Transverse colon (tissue), 4 donors: ENCODE measurements at places on chromosomes 12 and 14.

DNA sequence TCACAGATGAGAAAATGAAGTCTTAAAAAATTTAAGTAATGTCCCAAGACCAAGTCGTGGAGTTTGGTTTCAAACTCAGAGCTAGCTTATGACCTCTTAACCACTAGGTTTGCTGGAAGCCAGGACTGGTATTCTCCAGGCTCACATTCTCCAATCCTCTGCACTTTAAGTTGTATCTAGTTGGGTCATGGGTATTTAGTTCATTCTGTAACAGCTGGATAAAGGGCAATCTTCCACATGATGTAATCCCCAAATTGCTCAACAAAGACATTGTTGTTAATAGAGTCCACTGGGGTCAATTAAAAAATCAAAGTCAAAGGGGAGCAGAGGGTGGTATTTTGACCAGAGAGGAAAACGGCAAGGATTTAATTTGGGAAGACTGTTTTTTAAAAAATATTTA lies 17.8 kb upstream of the GAS2L3 start:
- no peak for DNase-seq

GRCh38 chr12:79895071-79895470 lies 39.8 kb downstream of the PPP1R12A start:
- DNase-seq: no peak

DNA sequence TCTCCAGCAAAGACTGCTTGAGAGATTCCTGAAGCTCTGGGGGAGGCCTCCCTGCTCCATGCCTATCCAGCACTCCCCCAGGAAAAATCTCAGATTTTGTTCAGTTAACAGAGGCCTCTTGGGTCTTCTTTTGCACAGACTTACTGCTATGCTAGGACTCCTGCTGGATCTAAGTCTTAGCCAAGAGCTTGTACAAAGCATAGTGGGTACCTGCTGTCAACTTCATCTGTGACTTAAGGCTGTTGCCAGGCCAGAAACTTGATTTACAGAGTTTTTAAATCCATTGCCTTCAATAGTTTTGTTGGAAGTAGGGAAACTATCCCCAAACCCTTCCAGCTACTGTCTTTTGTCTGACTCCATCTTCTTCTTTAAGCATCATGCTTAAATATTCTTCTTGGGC lies 140.5 kb downstream of the SMOC1 start:
- no peak for DNase-seq

DNA sequence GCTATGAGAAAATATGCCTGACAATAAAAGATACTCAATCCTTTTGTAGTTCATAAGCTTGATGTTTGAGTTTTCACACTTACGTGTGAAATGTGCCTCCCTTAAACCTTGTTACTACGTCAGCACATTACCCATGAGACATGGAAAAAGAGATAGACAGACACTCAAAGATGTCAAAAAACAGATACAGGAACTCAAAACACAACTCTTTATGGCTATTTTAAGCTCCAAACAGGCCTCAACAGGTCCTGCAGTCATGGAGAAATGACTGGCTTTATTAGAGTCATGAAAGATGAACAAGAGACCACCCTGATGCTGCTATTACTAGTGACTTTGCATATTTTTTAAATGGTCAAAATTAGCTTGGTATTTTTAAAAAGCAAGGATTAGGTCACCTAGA lies 184.5 kb downstream of the MON2 start:
- DNase-seq: no peak

- no peak for DNase-seq
Measured at GRCh38 chr14:105047283-105048016, 17.8 kb downstream of the GPR132 start.

GRCh38 chr14:98958632-98959031 lies 313.4 kb downstream of the BCL11B start:
- DNase-seq: no peak

GRCh38 chr12:12441843-12442461 lies 85.1 kb downstream of the BORCS5 start:
- DNase-seq: no peak

DNA sequence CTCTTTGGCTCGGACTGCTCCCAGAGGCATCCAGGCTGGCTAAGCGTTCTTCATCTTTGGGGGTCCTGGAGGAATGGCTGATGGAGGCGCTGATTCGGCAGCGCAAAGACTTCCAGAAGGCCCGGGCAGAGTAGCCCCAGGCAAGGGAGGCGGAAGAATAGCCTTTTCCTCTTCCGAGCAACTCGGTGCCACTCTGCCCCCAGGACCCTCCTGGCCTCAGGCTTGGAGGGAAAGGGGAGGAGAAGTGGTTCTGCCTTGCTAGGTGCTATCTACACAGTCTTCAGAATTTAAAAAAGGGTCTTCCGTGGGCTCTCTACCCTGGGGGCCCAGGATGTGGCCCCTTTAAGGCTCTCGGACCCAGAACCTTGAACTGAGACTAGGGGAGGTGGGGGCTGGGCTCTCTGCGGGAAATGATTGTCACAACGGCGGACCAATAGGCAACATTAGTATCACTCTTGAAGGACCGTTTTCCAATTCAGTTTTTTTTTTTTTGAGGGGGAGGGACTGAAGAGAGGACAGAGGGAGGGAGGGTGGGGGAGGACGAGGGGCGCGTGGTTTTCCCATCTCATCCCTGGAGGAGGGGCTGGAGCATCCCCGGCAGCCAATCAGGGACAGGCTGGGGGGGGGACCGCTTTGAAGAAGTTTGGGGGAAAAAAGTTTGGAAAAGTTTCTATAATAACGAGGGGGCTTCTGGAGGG lies at the start of gene NFATC4:
Gene NFATC4, plus strand, starts transcription at position 671 of the 698 bp plus-strand sequence. CDS start 157 bp downstream, outside the sequence.
- peak; percentile 84 for DNase-seq

- DNase-seq: no peak
Measured at GRCh38 chr14:50883827-50884197, 12.0 kb downstream of the ABHD12B start.

- DNase-seq: no peak
Measured at GRCh38 chr14:39712293-39712999, 280.2 kb upstream of the FBXO33 start.

DNA sequence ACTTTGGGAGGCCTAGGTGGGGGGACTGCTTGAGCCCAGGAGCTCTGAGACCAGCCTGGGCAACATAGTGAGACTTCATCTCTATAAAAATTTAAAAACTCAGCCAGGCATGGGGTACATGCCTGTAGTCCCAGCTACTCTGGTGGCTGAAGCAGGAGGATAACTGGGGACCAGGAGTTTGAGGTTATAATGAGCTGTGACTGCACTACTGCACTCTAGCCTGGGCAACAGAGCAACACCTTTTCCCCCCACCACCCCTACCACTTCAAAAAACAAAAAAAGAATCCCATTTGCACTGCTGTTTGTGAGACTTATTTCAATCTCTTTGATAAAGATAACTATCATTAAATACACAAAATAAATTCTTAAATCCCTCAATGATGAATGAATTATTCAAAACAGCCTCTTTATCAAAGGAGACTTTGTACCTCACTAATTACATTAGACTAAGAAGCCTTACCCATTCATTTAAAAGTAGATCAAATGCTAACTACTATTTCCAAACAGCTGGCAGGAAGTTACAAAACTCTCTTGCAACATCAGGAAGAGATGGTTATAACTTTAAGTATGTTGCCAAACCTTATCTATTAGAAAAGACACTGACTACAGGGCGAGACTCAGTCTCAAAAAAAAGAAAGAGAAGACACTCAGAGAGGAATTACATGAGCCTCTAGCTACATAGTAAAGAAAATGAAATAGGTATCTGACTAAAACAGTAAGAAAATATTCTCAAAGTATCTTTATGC lies 14.7 kb downstream of the BLTP3B start:
- no peak for DNase-seq

GRCh38 chr14:61108496-61109141 lies 127.6 kb downstream of the SLC38A6 start:
- DNase-seq: no peak

DNA sequence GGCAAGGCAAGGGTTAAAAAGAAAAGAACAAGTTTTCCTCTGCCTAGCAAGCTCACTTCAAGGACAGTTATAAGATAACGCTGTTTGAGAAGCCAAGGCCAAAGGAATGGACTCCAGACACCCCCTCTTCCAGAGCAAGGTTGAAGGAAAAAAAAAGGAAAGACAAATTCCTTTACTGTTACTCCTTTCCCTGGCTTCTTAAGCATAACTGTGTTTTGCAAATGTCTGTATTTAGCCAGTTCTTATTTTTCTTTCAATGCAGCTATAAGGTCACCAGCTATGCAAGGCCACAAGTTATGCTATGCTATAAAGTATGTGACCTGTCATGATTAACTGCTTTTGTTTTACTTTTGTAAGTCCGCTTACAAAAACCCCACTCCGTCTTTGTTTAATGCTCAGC lies 26.6 kb downstream of the ZNF410 start:
- DNase-seq: no peak

DNA sequence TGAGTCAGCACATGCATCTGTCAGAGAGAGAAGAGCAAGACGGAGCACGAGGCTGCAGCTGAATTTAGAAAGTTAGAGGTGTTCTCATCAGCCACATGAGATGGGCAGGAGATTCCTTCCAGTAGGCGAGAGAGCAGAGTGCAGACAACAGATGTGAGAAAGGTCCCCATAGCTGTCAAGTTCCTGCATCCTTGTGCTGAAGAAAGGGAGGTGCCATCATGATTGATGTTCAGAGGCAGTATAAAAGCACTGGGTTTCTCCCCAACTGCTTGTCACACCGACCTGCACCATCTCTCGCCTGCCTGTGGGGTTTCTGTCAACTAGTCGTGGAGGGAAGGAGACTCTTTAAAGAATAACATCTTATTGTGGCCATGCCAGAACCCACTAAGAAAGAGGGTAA lies at the start of gene MYBPC1:
Gene MYBPC1, plus strand, starts transcription at position 272 of the 400 bp plus-strand sequence. Its CDS starts 100 bp downstream, at position 372.
- no peak for DNase-seq

DNA sequence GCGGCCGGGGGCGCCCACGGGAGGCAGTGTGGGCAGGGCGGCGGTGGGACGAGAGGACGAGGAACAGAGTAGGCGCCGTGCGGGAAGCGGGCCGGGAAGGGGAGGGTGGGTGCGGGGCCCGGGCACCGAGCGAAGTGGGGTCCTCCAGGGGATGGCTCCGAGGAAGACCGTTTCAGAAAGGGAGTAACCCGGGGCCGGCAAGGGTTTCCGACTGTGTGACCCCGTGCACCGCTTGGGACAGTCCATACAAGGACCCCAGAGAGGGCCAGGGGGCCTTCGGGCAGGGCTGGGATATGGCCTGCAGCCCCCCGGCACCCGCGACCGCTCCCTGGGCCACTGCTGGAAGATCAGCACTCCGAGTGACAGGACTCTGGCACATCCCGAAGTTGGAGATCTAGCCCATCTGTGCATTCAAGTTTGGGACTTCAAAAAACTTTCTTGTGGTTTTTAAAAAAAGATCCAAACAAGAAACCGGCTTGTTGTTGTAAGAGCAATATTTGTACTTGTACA lies 448 bp downstream of the TSPAN9 start:
- DNase-seq: peak; percentile 31

DNA sequence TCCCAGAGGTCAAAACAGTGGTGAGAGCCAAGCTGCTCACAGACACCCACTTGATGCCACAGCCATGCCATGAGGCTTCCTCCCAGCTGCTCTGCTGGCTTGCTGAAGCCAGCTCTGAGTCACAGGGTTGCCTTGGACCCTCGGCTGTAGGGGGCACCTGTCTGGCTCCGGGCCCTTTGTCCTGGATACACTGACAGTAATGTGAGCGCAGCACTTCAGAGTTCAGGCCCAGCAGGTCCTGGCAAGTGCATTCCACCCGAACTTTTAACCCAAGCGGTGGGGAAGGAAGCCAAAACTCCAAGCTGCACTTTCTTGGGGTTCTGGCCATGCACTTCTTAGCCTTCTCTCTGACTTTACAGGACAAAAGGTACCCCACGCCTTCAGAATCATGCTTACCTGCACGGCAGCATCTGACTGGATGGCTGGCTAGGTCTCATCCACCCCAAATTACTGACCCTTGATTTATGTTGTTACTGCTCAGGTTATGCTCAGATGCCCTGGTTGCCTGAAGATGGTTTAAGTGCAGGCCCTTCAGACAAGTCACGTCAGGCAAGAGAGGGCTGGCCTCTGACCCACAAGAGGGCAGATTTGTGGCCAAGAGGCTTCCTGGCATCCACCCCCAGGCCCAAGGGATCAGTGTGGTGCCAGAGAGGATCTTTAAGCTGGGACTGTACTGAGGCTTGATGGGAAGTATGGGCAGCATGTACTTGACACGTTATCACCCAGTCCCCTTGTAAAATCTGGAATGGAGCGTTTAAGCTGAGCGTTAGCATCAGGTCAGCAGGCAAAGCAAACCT lies 24.8 kb downstream of the SLC25A29 start:
- DNase-seq: no peak

DNA sequence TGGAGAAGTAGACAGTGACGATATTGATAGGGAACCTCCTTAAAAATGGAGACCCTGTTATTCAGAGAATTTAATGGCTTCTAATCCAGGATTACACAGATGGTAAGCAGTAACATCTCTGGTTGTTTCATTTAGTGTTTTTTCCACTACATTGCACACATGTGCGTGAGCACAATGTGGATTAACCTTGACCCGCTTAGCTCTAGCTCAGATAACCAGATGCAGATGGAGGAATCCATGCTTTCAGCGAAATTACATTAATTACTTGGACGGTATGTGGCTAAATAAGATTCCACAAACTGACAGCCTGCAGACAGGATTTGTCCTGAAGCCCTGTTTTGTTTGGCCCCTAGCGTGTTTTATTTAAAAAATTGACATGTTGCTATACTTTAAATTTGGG lies 378.4 kb downstream of the CCDC91 start:
- no peak for DNase-seq

DNA sequence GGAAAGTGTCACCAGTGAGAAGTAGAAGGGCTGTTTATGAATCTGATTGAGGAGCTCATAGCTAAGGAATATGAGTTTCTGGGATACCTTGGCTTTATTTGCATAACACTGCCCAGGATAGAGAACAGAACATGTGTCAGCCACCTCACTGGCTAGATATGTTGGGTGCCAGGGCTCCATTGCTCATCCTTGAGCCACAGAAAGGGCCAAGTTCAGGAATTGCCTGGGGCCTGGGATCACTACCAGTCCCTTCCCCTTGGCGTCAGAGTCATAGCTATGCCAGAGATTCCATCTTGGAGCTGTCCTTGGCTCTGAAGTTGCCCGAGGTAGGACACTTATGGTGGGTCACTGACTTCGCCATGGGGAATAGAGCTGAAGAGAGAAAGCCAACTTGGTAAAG lies 49.0 kb downstream of the IFT43 start:
- DNase-seq: no peak
